ENCODE measurements at places on chromosomes 16 and 17.
A peak's percentile ranks its signal among the peaks of the same experiment; 100 is the strongest.

GRCh38 chr17:59778996-59779395 is 71.5 kb downstream of the VMP1 start:
- no peak for DNase-seq

DNA sequence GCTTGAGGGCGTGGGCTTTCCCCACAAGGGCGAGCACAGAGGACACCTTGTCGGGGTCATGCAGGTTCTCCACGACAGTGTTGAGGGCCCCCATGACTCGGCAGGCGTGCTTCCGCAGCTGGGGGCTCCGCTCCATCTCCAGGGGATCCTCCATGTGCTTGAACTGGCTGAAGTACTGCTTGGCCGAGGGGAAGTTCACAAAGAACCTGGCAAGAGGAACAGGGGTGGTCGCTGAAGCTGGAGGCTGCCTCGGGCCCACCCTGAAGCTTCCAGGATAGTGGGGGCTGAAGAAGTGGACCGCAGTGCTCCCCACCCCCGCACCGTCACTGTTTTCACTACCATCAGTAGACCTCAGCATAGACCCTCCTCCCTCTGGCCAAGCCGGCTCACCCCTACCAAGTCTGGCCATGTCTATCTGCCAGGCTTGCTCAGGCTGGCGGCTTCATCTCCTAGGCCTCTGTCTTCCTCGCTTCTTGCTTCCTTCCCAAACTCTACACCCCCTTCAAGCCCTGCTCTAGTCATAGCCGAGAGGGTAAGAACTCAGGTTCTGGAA is 5.9 kb downstream of the CYGB start:
- DNase-seq = no peak

- DNase-seq = no peak
Measured at GRCh38 chr17:6177941-6178694, 107.9 kb downstream of the WSCD1 start.

DNA sequence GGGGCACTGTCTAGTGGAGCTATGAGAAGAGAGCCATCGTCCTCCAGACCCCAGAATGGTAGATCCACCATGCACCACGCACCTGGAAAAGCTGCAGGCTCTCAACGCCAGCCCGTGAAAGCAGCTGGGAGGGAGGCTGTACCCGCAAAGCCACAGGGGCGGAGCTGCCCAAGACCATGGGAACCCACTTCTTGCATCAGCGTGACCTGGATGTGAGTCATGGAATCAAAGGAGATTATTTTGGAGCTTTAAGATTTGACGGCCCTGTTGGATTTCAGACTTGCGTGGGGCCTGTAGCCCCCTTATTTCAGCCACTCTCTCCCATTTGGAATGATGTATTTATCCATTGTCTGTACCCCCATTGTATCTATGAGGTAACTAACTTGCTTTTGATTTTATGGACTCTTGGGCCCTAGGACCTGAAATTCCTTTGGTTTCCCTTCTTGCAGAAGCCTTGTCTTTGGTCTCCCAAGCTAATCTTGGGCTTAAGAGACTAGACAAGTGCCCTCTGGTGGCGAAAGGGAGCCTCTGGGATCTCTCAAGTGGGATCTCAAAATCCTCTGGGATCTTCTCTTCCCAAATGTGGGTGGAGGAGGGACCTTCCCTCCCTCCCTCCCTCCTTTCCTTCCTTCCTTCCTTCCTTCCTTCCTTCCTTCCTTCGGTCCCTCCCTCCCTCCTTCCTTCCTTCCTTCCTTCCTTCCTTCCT is 58.2 kb upstream of the HAPSTR1 start:
- DNase-seq = peak; percentile 16

DNA sequence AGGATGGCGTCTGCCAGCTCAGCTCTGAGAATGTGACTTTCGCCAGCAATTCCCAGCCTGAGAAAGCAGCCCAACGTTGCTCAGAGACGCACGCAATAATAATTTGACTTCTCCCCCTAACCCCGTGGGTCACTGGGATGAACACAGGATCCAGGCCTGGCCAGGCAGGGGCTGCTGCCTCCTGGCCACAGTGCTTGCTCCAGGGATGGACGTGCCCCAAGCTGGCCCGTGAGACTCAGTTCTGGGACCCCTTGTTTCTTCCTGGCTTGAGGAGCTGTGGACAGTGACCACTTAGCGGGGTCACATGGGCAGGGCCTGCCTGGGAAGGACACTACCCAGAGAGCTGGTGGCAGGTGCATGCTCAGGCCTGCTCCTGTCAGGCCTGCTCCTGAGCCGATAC is 13.5 kb upstream of the DPEP1 start:
- DNase-seq = no peak

DNA sequence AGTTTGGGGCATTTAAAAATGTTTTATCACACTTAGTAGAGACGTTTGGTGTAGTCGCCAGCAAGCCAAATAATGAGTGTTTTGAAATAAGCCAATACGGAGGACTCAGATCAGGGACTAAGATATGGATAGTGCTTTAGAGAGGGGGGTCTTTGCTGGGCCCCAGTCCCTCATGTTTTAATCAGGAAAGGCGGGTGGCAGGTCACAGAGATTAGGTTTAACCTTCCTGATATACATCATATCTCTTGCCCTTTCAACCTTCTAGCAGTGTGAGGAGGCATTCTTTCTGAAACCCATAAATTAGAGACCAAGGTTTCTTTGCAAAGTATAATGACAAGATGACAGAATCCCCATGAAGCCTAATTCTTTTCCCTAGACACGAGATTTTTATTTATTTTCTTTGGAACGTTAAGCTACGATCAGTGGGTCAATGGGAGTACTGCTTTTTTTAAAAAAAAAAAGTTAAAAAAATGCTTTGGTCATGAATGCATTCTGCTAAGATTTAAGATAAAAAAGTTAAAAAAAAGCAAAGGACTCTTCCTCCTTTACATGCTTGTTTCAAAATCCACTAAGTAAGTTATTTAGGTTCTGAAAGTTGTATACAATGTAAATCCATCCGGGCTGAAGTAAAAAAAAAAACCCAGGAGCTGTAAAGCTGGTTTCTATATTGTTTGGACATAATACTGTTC is 572.1 kb upstream of the SALL1 start:
- DNase-seq = no peak

GRCh38 chr16:10992797-10993196 is 48.4 kb downstream of the CLEC16A start:
- DNase-seq = peak; percentile 63

DNA sequence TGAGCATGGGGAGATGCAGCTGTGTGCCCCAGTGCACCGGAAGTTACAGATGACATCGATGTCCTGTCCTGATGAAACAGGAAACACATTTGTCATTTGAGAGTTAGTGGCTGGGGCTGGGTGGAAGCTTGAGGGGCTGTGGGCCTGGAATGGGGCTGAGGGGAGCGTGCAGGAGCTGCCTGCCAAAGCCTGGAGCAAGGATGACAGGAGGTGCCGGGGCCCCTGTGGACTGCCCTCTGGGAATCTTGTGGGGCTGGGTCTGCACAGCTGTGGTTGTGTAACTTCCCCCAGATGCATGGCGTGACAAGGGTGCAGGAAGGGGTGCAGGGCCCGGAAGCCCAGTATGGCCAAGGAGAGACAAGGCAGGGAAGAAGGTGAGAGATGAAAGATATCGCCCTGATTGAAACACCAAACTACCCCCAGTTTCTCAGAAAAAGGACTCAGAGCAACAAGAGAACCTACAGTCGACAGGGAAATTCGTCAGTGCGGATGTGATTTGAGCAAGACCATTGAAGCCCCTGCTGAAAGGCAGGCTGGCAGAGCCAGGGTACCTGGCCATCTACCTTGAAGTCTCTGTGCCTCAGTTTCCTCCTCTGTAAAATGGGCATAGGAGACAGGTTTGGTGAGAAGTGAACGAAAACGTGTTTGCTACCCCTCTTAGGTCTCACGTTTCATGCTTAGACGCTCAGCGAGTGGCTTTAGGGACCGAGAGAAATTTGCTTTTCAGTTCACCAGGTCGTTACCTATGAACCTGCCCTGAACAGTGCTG is 8.8 kb downstream of the MMP25 start:
- DNase-seq = no peak

- DNase-seq = no peak
Measured at GRCh38 chr17:42475835-42476234, 17.2 kb downstream of the ATP6V0A1 start.

- DNase-seq = no peak
Measured at GRCh38 chr17:40309949-40310510, 1.1 kb downstream of the RARA start.

GRCh38 chr17:57871155-57871554 is 21.3 kb upstream of the MRPS23 start:
- no peak for DNase-seq

DNA sequence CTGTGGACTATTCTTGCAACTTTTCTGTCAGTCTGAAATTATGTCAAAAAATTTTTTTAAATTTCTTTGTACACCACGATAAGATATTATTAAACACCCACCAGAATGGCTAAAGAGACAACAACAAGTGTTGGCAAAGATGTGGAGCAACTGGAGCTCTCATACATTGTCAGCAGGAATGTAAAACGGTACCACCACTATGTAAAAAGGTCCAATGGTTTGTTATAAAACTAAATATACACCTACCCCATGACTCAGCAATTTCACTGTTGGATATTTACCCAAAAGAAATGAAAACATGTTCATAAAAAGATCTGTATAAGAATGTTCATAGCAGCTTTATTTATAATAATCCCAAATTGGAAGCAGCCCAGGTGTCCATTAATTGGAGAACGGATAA is 7.2 kb downstream of the KIAA0753 start:
- DNase-seq = no peak

DNA sequence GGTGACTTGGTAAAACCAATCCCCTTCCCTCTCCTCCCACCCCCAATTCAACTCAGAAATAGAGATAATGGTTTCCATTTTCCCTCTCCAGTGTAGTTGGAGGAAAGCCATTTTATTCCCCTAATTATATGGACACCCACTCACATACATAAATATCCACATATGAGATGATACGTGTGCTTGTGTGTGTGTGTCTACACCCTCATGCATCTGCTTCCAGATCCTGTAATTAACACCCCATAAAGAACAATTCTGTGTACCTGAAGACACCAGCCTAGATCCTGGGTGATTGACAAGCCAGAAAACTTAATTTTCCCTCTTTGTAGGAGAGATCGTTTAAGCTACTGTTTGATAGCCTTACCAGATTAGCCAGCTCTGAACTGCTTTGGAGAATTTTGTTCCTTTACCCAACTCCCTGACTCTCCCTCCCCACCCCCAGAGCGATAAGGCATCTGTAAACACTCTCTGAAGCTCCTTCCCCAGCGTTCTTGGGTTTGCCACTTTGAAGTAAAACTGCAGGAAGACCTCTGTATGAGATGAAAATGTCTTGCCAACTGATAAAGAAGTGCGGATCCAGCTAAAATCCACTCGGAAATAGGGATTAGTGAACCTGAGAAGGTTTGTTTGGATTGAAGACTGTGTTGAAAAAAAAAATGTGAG is 175.7 kb downstream of the RGS9 start:
- DNase-seq = no peak

DNA sequence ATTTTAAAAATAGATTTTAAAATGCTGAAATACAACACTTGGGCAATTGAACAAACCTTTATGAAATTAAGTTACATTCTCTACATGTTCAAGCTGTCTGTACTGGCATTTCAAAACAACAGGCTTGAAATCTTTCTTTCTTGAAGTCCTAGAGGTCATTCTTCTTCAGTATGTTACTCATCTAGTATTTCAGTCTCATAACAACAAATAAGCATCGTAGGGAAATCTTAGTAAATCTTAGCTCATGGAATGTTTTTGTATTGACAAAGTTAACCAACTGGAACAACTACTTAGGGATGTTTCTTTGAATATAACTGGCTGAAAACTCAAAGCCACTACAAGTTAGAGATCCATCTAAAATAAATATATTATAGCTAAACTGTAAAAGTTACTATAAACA is 96.6 kb downstream of the KIF2B start:
- DNase-seq = no peak

Measured in activated CD4-positive, alpha-beta T cell treated with anti-CD3 and anti-CD28 coated beads, Interleukin-2, amount 50 U/mL, for 48 hours (primary cell).